ENCODE measurements at places on chromosomes 3 and 15.

DNA sequence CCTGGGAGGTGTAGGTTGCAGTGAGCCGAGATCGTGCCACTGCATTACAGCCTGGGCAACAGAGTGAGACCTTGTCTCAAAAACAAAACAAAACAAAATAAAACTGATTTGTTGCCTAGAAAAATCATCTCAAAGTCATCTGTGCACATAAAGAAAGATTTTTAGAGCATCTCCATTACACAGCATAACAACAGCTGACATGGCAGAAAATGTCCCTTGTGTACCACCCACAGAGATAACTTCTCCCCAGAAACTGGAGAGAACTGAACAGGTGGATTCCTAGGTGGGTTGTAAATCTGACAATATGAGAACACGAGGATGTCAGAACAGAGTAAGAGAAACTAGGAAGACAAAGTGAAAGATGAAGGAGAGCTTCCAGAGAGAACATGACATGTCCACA, 207.5 kb downstream of the SLC9A9 start:
- no peak for DNase-seq

- no peak for DNase-seq
Measured at GRCh38 chr3:42713747-42714146, 11.1 kb upstream of the HHATL start.

GRCh38 chr3:3288255-3288654, 108.8 kb upstream of the CRBN start:
- no peak for DNase-seq

- no peak for DNase-seq
Measured at GRCh38 chr15:29805043-29805707, 17.1 kb downstream of the TJP1 start.

GRCh38 chr15:63382966-63383710, 1.5 kb upstream of the CA12 start:
- no peak for DNase-seq

DNA sequence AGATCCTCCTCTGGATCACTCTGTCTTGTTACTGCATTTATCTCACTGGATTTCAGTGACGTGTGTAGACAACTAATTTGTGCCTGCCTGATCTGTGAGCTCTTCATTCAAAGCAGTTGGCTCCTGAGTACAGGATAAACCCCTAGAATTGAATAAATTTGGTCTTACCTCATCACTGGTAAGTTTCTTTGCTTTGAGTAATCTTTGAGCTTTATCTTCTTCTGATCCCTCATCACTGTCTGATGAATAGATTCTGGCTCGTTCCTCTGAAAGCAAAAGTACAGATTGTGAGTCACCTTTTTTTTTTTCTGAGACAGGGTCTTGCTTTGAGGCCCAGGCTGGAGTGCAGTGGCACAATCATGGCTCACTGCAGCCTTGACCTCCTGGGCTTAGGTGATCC, 24.5 kb downstream of the LEO1 start:
- no peak for DNase-seq

DNA sequence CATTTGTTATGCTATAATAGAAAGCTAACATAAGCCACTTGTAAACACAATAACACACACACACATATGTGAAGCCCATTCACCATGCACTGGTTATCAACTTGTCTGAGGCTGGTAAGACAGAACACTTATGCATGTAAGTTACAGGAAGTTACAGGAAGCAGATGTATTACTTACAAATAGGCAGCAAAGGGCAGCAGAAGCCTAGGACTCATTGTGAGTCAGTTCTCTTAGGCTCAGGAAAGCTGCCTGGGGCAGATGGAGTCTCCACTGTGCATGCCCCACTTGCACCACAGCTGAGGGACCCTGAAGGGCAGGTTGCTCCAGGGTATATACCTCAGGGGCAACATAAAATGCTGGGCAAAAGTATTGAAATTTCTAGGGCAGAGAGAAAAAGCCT, 748.8 kb upstream of the CCDC54 start:
- DNase-seq, result no peak

- DNase-seq, result peak; percentile 93
Measured at GRCh38 chr15:77659350-77660321, 26.9 kb upstream of the LINGO1 start.

GRCh38 chr3:9704347-9705322, 1.0 kb downstream of the CPNE9 start:
- peak; percentile 85 for DNase-seq

DNA sequence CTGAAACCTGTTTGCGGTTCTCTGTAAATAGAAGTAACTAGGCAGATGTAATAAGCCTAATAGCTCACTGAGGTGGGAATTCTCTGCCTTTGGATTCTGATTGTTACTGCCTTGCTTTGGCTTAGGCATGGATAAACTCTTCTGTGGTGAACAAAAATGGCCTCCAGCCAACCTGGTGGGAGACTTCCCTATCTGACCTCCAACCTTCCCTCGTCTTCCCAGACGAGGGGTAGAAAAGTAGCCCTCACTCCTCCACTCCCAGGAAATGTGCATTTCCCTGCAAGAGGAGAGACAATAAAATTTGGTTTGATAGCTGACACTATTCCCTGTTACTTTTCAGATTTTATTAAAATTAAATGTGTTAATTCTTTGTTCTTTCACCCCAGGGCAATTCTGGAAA, 606 bp upstream of the CD96 start:
- DNase-seq, result no peak

DNA sequence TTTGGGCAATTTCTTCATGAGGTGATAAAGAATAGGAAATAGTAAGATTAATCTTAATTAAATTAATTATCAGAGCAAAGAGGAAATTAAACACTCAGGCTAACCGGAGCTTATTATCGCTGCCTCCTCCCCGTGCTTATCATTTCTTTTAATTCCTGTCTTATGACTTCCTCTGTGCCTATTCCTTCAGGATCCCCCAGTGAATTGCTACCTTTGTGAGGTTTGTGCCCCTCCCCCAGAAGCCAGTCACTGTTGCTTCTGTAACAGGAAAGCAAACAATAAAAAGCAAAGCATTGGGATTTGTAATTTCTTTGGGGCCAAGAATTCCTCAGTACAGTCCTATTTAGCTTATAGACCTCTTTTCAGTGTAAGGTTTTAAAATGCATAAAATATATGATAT, 164.5 kb downstream of the CADPS start:
- DNase-seq, result no peak

DNA sequence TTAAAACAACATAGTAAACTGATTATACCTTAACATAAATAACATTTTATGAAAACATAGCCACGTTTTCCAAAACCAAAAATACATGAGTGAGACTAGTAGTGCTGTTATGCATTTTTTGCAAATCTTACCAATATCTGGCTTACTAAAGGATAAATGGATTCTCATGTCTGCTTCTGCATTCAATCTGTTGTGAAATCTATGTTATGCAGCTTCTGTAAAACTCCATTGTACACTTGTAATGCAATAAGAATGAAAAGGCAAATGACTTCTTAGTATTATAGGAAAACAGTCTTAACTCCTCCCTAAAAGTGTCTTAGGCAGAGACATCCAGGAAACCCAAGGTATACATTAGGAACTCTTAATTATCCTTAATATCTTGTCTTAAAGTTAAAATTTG, 330.9 kb upstream of the THBS1 start:
- no peak for DNase-seq

DNA sequence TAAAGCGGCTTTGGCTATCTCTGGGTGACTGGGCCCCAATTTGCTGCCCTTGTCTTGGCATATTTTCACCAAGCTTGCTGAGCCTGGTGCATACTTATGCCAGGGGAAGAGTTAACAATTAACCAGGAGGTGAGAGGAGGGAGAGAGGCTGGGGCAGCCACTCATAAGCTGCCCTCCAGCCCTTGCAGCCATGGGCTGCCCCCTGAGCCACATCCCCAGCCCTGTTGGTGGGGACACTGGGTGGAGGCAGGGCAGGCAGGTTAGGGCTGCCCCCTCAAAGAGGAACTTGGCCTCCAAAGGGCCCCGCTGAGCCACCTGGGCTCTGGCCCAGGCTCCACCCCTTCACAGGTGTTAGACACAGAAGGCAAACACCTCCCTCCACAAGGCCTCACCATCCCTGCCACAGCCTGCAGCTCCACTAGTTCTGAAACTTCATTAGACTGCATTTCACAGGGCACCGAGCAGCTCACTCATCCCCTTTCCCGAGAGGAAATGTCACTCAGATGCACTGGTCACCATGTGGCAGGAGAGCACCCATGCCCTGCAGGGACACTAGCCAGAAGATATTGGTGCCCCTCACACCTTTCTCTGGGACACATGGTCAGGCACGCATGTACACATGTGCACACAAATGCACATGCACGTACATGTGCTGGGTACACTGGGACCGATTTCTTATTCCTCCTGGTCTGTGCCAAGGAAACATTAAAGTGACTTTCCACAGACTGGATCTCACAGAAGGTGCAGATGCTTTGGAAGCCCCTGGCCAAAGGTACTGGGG, 20.2 kb downstream of the AMOTL2 start:
- DNase-seq, result no peak

GRCh38 chr3:192866804-192867203, 50.9 kb downstream of the MB21D2 start:
- DNase-seq, result no peak

GRCh38 chr3:172201136-172201869, 161.9 kb downstream of the FNDC3B start:
- DNase-seq, result no peak

DNA sequence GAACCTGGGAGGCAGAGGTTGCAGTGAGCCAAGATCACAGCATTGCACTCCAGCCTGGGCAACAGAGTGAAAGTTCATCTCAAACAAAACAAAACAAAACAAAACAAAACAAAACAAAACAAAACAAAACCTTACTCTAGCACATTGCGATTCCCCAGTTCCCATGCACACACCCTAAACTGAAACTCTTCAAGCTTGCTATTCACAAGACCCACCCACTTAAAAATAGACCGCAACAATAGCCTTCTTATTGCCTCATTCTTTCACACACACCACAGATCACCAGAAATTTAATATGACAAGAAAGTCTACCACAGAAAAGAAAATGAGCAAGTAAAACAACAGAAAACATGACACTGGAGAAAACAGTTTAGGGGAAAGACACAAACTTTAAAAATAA, 598.4 kb downstream of the FHIT start:
- DNase-seq, result no peak

- no peak for DNase-seq
Measured at GRCh38 chr3:25041871-25042584, 386.0 kb upstream of the RARB start.

DNA sequence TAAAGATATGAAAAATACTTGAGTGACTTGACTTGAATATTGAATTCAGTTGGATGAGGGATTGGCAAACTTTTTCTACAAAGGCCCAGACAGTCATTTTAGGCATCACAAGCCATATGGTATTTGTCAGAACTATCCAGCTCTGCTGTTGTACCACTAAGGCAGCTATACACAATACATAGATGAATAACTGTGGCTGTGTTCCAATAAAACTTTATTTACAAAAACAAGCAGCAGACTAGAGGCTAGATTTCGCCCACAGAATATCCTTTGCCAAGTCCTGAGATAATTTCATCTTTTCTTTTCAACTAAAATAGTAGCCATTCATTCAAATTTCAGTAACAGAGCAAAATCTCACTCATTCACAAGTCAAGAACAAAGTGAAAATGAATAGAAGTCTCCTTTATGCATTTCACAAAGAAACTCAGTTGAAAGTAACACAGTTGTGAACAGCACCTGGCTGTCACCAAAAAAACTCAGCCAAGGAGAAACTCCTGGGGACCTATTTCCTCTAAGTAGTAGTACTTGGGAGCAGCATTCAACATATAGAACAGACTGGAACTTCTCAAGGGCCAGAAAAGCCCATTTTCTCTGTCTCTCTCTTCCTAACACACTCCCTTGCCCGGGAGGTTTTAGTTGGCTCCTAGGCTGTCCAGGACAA, 56.3 kb downstream of the OSBPL10 start:
- no peak for DNase-seq

GRCh38 chr3:46867550-46867898, 4.3 kb upstream of the MYL3 start:
- no peak for DNase-seq

DNA sequence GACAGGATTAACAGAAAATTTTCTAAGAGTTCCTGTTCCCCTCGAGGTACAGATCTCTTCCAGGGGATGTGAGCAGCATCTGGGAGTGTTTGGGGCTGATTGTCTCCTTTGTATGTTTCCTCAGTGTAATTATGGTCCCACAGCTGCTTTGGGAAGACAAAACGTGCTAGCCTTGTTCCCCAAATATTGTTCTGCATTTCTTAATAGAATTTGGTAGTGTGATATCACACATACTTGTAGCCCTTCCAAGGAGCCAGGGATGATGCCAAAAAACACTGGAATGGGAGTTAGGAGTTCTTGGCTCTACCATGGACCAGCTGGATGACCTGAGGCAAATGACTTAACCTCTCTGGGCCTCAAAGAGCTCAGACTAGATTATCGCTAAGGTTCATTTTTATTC, 19.0 kb upstream of the AGBL1 start:
- no peak for DNase-seq

GRCh38 chr15:37004373-37004869, 95.9 kb downstream of the MEIS2 start:
- no peak for DNase-seq

GRCh38 chr15:62094388-62094787, 27.6 kb downstream of the C2CD4A start:
- no peak for DNase-seq

GRCh38 chr3:195033531-195034091, 237.3 kb downstream of the XXYLT1 start:
- DNase-seq, result peak; percentile 67

DNA sequence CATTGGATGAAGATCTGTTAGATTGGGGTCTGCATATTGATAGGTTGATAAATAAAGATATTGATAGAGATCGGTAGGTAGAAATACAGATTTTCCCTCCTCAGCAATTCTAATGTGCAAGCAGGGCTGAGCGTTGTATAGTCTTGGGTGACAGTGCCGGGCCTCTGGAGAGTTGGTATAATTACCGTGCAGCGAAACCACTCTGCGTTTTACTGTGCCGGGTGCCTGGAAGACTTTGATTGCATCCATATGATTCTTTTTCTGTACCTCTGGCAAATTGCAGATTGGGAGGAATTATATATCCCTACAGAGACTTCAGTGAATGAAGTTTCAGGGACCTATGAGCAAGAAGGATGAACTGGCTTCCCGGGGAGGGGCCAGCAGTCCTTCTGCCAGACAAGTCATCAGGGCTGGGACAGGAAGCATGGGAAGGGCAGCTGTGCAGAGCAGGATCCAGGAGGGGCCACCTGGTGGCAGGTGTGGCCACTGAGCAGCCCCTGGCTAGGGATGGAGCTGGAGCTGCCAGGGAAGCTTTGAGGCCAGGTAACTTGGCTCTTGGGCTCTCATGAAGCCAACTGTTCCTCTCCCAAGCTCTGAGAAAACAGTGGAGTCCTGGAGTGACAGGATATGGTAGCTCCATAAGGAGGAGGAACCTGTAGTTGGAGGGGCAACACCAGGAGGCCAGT, 132.5 kb downstream of the APBA2 start:
- no peak for DNase-seq

- DNase-seq, result no peak
Measured at GRCh38 chr3:177131927-177132636, 65.2 kb downstream of the TBL1XR1 start.
